ENCODE measurements at places on chromosomes 1 and 21.

GRCh38 chr1:235883261-235883927, 16.7 kb upstream of the LYST start:
- DNase-seq: peak; percentile 83

DNA sequence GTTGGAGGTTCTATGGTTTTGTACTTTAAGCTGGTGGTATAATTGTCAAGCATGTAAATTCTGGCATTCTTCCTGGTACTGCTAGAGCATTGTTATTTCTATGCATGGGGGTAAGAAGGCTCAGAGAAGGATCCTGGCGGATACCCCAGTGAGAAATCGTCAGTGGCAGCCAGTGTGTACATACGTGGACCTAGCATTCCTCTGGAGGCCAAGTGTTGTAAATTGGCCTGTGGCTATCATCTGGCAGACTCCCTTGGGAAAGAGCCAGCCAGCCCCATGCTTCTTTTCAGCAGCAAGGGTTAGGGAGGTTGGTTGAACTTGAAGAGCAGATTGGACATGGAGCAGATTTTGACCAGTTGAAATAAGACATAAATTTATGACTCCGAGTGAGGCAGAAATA, 5.2 kb upstream of the AGO3 start:
- DNase-seq: peak; percentile 45

- peak; percentile 24 for DNase-seq
These were observed 70.1 kb upstream of the NRIP1 start for GRCh38 chr21:15134701-15135470.

GRCh38 chr21:15164273-15164672, 99.5 kb upstream of the NRIP1 start:
- DNase-seq: no peak

DNA sequence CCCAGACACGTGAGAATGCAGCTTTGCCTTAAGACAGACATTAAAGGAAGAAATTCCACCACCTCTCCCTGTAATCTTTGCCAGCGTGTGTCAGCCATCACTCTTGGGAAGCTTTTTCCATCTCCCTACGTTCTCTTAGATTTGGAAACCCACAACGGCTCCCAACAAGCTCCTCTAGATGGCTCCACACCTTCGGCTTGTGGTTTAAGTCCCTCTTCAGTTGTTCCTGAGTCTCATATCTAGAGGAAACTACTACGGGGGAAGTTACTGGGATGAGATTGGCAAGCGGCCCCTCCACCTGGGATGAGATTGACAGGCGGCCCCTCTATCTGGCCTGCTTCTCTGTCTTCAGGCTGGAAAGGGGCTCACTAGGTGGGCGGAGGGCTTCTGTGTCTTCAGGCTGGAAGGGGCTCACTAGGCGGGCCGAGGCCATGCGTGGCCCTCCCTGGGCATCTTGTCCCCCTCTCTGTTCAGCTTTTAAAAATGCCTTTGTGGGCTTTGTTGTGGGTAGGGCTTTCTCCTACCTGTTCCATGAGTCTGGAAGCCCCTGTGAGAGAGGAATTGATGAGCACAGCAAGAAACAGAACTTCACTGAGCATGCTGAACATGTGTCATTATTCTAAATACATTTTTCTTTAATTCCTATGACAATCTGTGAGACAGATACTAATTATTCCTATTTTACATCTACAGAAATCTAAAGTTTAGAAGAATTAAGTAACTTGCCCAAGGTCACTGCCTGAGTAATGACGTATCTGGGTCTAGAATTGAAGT, 670.5 kb downstream of the KIF26B start:
- DNase-seq: no peak

DNA sequence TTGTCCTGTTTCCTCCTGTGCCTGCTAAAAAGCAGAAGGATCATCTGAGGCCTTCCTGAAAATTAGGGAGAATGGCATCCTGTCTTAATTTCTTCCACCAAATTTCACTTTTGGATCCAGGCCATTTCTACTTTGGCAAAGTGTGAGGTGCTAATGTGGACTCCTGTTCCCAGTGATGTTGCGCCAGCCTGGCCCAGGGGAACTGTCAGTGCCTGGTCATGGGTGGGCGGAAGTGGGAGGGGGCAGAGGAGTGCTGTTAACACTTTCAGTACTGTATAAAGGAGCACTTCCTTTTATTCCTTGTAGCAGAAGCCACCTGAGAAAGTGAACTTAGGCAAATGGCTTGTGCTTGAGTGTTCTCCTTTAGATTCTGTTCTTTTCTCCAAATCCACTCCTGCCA, 19.9 kb downstream of the ELAPOR1 start:
- DNase-seq: peak; percentile 74

DNA sequence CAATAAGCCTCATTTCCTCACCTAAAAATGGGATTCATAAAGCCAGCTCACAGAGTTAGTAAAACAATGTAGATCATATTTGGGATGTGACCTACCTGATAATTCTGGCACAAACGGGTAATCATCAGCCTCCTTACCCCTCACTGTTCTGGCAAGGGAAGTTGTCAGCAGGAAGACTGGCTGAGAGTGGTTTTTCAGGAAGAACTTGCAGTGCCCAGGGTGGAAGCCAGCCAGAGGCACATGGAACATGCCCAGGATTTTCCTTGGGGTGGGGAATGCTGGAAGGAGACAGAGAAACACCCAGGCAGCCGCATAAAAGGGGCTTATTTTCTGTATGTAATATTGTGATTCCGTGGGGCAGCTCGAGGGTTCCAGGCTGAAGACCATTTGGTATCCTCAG, 7.7 kb upstream of the SLC5A9 start:
- no peak for DNase-seq

DNA sequence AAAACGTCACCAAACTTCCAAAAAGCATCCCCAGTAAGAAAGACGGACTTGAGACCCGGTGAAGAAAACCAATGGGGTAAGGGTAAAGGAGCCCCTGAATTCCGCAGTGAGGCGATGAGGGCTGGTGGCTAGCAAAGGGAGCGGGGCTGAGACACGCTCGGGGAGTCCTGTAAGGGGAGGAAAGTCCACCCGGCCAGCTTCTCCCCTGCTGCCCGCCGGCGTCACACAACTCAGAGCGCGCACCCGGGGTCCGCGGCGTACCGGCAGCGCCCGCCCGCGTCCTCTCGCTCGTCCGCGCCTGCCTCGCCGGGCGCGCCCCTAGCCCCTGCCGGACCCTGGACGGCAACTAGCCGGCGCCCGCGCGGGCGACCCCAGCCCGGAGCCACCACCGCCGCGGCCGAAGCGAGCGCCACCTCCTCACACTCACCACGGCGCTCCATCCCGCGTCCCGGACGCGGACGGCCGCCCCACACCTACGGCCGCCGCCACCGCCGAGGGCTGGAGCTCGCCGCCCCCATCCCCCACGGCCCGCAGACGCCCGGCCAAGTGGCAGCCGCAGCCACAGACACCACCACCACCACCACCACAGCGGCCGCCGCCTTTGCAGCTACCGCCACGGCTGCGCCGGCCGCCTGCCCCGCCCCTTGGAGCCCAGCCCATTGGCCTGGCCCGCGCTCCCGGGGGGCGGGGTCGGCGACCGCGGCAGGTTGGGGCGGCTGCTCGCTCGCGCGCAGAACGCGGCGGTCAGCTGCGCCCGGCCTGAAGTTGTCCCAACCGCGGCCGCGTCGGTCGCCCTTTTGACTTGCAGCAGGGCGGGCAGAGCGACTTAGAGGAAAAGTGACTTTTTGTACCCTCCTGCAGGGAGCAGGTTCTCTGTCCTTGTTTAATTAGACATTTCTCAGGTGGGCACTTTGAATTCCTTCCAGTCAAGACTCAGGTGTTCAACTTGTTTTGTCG, 10.0 kb upstream of the ARHGAP29 start:
- DNase-seq: peak; percentile 87

DNA sequence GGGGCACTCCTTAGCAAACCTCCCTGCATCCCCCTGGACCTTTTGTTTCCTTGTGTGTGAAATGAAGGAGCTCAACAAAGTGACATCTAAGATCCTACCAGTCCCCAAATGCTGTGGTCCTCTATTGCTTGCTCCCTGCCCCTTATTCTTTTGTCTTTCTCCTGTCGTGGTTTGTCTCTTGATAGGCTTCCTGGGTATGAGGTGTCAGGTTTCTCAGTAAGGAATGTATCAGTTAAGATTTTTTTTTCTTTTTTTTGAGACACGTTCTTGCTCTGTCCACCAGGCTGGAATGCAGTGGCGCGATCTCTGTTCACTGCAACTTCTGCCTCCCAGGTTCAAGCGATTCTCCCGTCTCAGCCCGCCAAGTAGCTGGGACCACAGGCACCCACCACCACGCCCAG, 16.8 kb downstream of the CNIH3 start:
- no peak for DNase-seq

- DNase-seq: peak; percentile 78
These were observed 540 bp upstream of the C1orf198 start for GRCh38 chr1:230868736-230869385.

GRCh38 chr1:229431284-229432115, 2.4 kb downstream of the ACTA1 start:
- DNase-seq: no peak

- no peak for DNase-seq
These were observed 165.3 kb downstream of the GALNT2 start for GRCh38 chr1:230232371-230232771.

DNA sequence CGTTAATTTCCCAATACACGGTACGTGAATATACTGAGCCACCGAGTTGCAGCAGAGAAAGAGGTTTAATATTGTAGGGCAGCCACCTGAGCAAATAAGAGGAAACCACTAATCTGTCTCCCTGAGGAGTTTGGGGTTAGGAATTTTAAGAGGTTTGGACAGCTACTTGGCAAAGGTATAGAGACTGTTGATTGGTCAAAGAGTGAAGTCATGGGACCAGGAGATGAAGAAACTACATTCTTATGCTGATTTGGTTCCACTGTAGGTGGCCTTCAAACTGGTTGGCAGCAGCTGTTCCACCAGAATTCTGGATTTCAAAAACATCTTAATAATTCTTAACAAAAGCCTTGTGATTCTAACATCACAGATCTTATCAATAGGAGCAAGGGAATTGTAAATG, 485.4 kb upstream of the PRMT6 start:
- no peak for DNase-seq

DNA sequence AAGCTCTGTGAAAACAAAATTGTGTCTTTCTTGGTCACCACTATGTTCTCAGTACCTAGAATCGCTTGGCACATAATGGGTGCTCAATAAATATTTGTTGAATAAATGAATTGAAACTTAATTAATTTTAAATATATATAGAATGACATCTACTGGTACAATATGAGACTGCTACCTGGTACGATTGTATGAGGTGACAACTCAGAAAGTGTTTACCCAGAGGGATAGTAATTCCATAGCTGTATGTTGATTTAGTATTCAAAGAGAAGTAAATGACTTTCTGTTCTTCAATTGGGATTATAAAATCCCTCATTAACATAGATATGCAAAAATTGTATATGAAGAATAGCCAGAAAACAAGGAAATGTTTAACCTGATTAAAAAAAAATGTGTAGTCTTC, 128.7 kb downstream of the RPS6KC1 start:
- DNase-seq: no peak

- DNase-seq: no peak
These were observed 46.9 kb upstream of the ADAMTS1 start for GRCh38 chr21:26892151-26892550.

DNA sequence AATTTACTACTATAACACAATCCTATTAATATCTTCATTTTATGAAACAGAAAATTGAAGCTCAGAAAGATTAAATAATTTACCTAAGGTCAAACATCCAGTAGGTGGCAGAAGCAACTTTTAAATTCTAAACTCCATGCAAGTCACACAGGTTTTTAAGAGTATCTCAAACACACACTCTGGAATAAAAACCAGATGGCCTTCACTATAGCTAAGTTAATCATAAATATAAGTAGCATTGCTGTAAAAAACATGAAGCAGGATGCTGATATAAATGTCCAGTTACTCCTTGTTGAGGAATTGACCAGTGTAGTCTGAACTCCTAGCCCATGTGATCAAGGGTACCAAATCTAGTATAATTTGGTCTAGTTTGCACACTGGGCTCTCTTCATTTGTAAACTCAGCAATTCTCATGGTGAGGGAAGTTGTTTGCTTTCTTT, 9.4 kb upstream of the FMO3 start:
- DNase-seq: no peak

GRCh38 chr1:67582625-67583461, 102.2 kb upstream of the GADD45A start:
- no peak for DNase-seq

- DNase-seq: peak; percentile 90
These were observed 12.9 kb upstream of the TMEM125 start for GRCh38 chr1:43256675-43257570.

DNA sequence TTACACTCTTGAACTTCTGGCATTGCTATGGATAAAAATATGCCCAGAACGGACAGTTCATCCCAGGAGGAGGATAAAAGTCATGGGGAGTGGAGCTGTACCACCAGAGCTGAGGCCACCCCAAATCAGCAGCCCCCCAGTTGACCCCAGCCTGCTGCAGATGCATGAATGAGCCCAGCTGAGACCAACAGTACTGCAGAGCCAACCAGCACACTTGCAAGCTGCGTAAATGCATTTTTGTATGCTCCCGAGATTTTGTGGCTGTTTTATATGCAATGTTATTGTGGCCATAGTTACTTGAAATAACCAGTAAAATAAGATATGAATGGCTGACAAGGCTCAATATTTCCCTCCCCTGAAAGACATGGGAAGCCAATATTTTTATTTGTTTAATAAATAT, 264.6 kb downstream of the DUSP10 start:
- DNase-seq: no peak

GRCh38 chr1:5901150-5901549, 91.1 kb downstream of the NPHP4 start:
- no peak for DNase-seq

DNA sequence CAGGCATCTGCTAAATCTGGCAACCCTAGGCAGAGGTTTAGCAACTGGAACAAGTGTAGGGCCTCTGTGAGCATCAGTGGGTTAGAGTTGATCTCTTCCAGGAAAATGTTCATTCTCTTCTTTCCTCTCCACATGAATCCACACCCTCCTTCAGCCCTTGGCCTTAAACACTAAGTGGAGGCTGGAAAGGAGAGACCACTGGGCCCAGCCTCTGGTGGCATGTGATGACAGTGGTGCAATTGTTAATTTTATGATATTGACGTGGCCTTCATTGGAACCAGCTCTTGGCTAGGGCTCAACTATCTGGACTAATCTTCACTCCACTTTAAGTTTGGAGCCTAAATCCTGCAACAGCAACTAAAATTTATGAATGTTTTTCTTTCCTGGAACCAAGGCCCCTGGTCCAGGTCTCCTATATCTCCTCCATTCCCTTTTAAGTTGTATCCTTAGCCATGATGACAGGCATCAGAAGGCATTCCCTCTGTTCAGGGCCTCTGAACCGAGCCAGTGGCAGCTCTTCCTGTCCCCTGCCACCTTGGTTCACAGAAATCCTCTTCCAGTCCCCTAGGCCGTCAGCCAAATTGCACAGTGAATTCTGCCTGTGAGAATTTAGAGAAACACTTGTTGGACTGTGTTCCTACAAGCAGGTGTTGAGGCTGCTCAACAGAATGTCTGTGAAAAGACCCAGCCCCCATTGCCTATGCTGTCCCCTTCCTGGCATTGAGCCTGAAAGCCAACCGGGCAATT, 132.2 kb downstream of the PSMG1 start:
- no peak for DNase-seq

DNA sequence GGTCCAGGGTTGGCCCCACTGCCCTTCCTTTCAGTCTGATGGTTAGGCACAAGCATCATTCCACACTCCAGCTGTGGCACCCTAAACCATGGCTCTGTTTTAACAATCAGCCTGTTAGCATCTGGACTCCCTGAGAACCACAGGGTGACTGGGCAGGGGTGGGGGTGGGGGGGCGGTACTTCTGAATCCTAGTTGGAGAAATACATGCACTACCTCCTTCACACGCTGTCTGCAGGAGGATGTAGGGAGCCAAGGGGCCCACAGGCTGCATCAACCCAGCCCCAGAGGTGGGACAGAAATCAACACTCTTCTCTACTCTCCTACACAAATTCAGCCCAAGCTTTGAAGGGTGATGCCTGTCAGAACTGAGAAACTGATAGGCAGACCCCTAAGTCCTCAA, 23.8 kb downstream of the DDX20 start:
- DNase-seq: no peak

GRCh38 chr1:206097381-206097780, 19.8 kb downstream of the AVPR1B start:
- no peak for DNase-seq

Data from body of pancreas (tissue), 4 donors.